ENCODE measurements at places on chromosomes 11 and 22.

DNA sequence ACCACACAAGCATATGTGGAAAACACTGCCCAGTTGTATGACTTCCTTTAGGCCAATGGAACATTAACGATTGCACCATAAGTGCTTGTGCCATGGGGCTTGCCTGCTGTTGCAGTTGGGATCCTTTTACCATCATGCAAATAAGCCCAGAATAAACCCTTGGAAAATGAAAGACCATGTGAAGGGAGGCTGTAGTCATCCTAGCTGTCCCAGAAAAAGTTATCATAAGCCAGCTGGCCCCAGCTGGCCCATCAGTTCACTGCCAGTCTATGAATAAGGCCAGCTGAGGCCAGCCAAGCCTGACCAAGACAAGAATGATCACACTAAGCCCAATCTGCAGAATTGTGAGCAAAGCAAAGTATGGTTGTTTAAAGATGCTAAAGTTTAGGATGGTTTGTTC lies 253.9 kb upstream of the ARHGAP20 start:
- DNase-seq: no peak

DNA sequence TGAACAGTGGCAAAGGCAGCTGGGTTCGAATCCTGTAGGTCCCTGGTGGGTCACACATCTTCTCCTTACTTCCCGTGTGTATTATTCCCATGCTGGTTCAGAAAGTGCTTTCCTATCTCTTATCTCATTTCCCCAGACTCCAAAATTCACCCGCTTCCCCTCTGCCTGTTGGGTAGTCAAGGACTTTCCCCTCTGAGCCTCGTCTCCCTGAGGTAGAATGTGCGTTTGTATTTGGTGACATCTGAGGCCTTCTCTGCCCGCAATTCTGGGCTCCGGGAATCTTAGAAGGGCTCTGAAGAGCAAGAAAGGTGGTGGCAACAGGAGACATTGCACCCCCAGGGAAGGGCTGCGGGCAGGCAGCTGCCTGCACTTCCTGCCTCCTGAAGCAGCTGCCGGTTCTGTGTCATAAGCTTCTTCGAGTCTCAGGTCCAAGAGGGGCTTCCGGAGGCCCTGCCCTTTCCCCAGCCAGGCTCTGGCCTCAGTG lies 5.9 kb downstream of the LRRC32 start:
- DNase-seq: no peak

- no peak for DNase-seq
These were observed 60.7 kb upstream of the MUC15 start for GRCh38 chr11:26632691-26633159.

GRCh38 chr11:69534166-69534530 lies 52.7 kb downstream of the LINC01488 start:
- no peak for DNase-seq

DNA sequence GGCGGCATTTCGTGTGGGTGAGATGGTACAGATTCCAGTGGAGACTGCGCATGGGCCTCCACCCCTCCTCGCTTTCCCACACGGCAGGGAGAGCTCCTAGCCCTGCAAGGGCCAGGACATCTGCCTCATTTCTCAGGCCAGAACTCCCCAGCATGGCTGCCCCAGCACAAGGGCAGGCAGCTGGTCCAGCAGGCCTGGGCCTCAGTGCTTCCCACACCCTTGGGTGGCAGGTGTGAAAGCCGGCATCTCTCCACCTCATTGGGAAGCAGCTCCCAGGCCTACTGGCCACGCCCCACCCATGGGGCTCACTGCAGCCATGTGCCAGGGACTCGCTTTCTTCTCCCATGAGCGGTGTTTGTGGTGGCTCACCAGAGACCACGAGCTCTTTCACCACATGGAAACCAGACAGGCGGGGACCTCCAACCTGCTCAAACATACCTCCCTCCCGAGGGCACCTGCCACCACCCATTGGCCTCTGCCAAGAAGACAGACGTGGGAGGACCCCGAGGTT lies 79.1 kb downstream of the NAT10 start:
- DNase-seq: no peak

GRCh38 chr11:74681686-74682651 lies 49.3 kb downstream of the CHRDL2 start:
- DNase-seq: no peak

GRCh38 chr22:27445881-27446280 lies 355.7 kb downstream of the MN1 start:
- no peak for DNase-seq
